H4 (cell line): ENCODE measurements at places on chromosomes 12 and 14. TPM values are rescaled to one million over a fixed set of nuclear protein-coding genes. Genes with fewer than 3 reads are reported as not detected.
A peak's percentile ranks its signal among the peaks of the same experiment; 100 is the strongest.

DNA sequence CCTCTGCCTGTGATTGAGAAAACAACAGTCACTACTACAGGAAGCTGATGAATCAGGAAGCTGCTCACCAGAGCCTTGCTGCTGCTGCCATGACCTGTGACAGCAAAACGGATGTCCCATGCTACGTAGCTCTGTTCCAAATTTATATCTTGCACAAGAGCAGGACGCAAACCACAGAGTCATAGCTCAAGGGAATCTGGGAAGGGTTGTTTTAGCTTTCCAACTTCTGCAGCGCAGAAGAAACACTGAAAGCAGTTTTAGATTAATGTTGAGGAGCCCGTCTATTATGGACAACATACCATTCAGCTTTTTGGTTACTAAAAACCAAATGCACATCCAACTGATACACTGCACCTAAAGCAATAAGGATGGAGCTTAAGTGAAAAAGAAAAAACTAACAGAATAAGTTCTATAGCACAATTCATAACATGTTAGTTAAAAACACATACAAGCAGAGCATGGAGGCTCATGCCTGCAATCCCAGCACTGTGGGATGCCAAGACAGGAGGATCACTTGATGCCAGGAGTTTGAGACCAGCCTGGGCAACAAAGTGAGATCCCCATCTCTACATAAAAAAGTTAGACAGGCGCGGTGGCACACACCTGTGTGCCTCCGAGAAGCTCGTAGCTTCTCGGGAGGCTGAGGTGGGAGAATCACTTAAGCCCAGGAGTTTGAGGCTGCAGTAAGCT lies 1.7 kb upstream of the ANKRD33 start:
- DNase-seq = peak; percentile 93

- DNase-seq = no peak
Measured at GRCh38 chr12:132211326-132211725, 67.1 kb downstream of the NOC4L start.

GRCh38 chr12:65977384-65977783 lies 153.1 kb downstream of the HMGA2 start:
- DNase-seq = no peak

- DNase-seq = no peak
Measured at GRCh38 chr14:56216626-56217379, 98.6 kb downstream of the PELI2 start.

GRCh38 chr12:54565310-54565985 lies 16.0 kb downstream of the PDE1B start:
- DNase-seq = no peak

- DNase-seq = peak; percentile 34
Measured at GRCh38 chr12:42732908-42733411, 143.4 kb upstream of the PRICKLE1 start.

GRCh38 chr14:58491593-58491992 lies 64.1 kb downstream of the KIAA0586 start:
- DNase-seq = no peak

GRCh38 chr14:26113911-26114640 lies 483.8 kb downstream of the NOVA1 start:
- no peak for DNase-seq

DNA sequence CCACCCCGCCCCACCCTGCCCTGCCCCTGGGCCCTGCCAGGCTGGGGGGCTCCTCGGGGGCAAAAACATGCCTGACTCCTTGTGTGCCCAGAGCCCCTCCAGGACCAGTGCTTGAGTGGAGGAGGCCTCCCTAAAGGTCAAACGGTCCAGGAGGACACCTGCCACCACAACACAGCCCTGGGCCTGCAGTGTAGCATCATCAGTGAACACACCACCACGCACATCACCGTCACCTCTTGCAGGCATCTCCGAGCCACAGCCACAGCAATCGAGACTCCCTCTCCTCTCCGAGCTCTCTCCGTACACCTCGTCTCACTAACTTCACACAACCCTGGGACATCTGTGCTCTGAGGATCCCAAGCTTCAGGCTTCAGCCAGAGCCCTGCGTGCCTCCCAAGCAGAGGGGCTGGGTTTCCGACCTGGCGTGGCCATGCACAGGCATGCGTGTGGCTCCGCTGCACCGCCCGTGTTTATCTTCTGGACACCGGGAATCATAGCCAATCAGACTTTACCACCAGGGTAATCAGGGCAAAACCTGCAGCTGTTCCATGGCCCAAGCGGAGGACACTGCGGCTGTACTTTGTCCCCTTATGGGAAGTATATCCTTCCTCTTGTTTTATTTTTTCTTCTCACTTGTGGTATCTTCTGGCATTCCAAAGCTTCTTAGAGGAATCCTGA lies 6.2 kb upstream of the DIO3 start:
- DNase-seq = no peak

GRCh38 chr12:57940052-57940914 lies 1.1 kb upstream of the ATP23 start:
- DNase-seq = no peak

GRCh38 chr14:60106339-60106738 lies 14.6 kb downstream of the PCNX4 start:
- DNase-seq = no peak

GRCh38 chr14:65131301-65131701 lies 29.0 kb upstream of the MAX start:
- peak; percentile 66 for DNase-seq

- DNase-seq = no peak
Measured at GRCh38 chr14:20934148-20934762, 21.0 kb upstream of the RNASE2 start.

RFX4 gene
- not detected in 2 replicates for total RNA-seq

KCNA5 gene
- 0.02 TPM in 1 of 2 replicates, not detected in the other for total RNA-seq

LHX5 gene
- total RNA-seq = not detected in 2 replicates

HCAR2 gene
- total RNA-seq = 0.31 TPM in 1 of 2 replicates, not detected in the other

TEX22 gene
- total RNA-seq = 0.04 TPM in 1 of 2 replicates, not detected in the other

GPR132 gene
- 0.10 TPM in 1 of 2 replicates, not detected in the other for total RNA-seq

POTEG gene
- 0.41 and 0.75 TPM in 2 replicates for total RNA-seq
